ENCODE measurements at places on chromosomes 6 and 20.

GRCh38 chr6:100176311-100176950, 182.4 kb upstream of the MCHR2 start:
- peak; percentile 65 for DNase-seq

- peak; percentile 90 for DNase-seq
These were observed 32.3 kb downstream of the GSTA3 start for GRCh38 chr6:52877168-52877567.

DNA sequence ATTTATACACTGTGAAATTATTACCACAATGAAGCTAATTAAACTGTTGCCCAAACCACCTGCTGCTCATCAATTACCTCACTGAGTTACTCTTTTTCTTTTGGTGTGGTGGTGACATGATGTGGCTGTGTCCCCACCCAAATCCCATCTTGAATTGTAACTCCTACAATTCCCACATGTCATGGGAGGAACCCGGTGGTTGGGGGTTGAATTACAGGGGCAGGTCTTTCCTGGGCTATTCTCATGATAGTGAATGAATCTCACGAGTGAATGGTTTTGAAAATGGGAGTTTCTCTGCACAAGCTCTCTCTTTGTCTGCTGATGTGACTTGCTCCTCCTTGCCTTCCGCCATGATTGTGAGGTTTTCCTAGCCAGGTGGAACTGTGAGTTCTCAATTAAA, 145.0 kb downstream of the LRRC1 start:
- no peak for DNase-seq

DNA sequence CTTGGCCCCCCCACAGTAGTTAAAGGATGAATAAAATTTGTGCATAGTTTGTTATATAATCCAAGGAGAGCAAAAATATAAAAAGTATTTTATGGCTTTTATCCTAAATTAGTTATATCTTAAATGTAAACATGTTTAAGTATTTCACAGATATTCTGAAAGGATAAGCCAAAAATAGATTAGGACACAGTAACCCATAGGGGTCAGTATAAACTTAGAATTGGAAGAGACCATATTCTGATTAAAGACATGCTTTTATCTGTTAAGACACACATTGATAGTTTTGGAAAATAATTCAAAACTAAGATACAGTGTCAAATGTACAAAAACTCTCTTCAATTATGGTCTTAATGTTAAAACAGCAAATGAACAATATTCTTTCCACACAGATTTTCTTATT, 4.5 kb upstream of the SERINC1 start:
- peak; percentile 17 for DNase-seq

DNA sequence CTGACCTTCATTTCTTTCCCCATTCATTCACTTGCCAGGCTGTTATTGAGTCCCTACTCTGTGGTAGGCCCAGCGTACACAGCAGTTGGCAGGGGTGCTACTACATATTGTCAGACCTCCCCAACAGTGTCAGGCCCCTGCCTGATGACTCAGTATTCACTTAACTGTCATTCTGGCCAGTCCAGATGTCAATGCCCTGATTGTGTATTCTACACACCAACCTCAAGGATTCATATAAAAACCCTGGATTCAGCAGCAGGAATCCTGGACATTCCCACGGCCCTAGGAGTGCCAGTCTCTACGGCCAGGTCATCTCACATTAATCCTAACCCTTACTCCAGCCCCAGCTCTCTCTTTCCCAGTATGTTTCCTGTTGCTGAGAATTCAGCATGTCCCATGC, 151.5 kb downstream of the TASP1 start:
- peak; percentile 83 for DNase-seq

DNA sequence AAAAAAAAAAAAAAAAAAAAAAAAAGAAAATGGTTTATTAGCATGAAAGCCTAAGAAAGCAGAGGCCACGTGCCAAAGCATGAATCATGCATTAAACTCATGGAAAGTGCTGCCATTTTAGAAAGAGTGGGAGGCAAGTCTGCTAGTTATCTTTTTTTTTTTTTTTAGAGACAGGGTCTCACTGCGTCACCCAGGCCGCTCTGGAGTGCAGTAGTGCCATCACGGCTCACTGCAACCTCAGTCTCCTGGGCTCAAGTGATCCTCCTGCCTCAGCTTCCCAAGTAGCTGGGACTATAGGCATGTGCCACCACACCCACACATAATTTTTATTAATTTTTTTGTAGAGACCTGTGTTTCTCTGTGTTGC, 5.2 kb downstream of the VWA7 start:
- peak; percentile 57 for DNase-seq

GRCh38 chr6:162706232-162706631, 21.3 kb downstream of the PRKN start:
- DNase-seq = no peak

DNA sequence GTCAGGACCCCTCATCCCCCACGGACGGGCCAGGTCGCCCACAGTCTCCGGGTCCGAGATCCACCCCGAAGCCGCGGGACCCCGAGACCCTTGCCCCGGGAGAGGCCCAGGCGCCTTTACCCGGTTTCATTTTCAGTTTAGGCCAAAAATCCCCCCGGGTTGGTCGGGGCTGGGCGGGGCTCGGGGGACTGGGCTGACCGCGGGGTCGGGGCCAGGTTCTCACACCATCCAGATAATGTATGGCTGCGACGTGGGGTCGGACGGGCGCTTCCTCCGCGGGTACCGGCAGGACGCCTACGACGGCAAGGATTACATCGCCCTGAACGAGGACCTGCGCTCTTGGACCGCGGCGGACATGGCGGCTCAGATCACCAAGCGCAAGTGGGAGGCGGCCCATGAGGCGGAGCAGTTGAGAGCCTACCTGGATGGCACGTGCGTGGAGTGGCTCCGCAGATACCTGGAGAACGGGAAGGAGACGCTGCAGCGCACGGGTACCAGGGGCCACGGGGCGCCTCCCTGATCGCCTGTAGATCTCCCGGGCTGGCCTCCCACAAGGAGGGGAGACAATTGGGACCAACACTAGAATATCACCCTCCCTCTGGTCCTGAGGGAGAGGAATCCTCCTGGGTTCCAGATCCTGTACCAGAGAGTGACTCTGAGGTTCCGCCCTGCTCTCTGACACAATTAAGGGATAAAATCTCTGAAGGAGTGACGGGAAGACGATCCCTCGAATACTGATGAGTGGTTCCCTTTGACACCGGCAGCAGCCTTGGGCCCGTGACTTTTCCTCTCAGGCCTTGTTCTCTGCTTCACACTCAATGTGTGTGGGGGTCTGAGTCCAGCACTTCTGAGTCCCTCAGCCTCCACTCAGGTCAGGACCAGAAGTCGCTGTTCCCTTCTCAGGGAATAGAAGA, 978 bp downstream of the HLA-A start:
- DNase-seq = no peak

DNA sequence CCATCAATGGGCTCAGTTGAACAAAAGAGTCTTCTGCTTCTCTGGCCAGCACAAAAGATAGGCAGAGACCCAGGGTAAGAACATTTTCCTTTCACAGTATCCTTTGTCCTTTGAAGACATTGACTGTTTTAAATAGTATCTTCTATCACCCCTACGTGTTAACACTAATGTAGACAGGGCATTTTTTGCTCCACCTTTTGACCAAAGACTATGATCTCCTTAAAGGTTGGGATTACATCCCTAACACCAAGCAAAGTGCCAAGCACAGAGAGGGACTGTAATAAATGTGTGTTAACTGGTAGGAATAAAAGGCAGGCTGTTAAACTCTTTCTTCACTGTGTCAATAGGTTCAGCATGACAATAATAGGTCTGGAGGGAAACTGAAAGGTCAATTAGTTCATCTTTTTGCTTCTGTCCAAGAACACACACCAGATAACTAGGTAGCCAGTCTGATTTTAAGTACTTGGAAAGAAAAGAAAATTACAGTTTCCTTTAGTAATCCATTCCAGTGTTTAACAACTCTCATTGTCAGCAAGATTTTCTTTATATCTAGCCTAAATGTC, 63.6 kb upstream of the NOX3 start:
- DNase-seq = no peak

DNA sequence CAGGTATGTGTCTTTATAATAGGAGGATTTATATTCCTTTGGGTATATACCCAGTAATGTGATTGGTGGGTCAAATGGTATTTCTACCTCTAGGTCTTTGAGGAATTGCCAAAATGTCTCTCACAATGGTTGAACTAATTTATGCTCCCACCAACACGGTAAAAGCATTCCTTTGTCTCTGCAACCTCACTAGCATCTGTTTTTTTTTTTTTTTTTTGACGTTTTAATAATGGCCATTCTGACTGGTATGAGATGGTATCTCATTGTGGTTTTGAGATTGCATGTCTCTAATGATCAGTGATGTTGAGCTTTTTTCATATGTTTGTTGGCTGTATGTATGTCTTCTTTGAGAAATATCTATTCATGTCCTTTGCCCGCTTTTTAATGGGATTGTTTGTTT, 144.9 kb upstream of the RGS17 start:
- DNase-seq = no peak

DNA sequence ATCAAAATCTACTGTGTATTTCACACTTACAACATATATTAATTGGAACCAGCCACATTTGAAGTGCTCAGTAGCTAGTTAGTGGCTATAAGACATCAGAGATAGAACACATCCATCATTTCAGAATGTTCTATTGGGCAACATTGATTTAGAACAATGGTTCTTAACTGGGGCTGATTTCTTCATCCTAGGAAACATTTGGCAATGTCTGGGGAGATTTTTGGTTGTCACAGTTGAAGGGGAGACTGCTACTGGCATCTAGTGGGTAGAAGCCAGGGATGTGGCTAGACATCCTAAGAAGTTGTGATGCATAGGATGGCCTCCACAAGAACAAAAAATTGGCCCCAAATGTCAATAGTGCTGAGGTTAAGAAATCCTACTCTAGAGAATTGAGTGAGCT, 132.5 kb downstream of the OLIG3 start:
- no peak for DNase-seq

GRCh38 chr6:130041594-130041993, 23.2 kb downstream of the L3MBTL3 start:
- no peak for DNase-seq

GRCh38 chr6:140436023-140436811, 1061.8 kb upstream of the CITED2 start:
- DNase-seq = peak; percentile 90

DNA sequence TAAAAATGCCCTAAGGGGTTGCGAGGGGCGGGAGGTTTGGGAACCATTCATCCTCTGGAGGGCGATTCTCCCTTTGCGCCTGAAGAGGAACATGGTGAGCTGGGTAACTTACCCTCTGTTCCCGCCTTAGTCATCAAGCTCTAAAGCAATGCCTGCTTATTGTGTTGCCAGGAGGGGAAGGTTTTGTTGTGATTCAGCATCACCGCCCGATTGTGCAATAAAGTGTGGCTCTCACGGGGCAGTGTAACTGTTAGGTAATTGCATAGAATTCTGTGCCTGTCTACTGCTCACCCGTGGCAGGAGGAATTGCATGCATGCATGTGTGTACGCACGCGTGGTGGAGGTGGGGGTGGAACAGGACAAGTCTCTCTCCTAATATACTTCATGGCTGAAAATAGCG, 95.5 kb upstream of the AGPAT4 start:
- peak; percentile 96 for DNase-seq

DNA sequence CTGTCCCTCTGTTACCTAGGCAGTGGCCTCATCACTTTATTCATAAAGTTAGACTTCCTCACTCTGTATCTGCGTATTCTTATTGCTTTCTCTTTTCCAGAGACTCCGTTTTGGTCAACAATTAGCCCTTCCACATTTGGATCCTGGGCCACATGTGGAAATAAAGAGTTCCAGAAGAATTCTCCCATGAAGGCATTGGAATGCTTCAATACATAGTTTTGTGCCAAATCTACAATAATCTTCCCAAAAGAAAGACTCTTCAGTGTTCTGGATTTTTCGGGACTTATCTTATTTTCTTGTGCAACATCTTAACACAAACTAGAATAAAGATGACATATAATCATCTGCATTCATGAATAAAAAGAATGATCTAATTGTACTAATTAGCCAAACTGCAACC, 187.7 kb upstream of the BMP2 start:
- DNase-seq = no peak
